ENCODE measurements at places on chromosomes 11 and 22.

DNA sequence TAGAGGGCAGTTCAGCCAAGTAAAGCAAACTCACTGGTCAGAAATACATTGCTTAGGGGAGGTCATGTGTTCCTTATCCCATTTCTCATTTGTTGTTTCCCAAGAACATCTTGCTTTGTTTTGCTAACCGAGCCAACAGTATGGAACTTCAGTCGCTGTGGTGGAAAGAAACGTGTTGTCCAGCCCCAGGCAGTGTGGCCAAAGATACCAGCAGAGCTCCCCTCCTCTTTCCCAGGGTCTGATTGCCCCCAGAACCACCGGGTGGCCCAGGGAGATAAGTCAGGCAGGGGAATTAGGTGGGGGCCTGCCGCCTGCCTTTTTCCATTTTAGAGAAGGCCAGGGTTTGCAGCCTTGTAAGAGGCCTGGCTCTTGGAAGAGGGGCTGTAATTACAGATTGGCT is 98.7 kb upstream of the CRYBB3 start:
- no peaks in the 10 kb centered on the region for H3K36me3 ChIP-seq
- no peak for DNase-seq
- no peak overlapping the region for H3K4me3 ChIP-seq
- no peaks in the 10 kb centered on the region for H3K27me3 ChIP-seq
- H3K27ac ChIP-seq = no peak overlapping the region

DNA sequence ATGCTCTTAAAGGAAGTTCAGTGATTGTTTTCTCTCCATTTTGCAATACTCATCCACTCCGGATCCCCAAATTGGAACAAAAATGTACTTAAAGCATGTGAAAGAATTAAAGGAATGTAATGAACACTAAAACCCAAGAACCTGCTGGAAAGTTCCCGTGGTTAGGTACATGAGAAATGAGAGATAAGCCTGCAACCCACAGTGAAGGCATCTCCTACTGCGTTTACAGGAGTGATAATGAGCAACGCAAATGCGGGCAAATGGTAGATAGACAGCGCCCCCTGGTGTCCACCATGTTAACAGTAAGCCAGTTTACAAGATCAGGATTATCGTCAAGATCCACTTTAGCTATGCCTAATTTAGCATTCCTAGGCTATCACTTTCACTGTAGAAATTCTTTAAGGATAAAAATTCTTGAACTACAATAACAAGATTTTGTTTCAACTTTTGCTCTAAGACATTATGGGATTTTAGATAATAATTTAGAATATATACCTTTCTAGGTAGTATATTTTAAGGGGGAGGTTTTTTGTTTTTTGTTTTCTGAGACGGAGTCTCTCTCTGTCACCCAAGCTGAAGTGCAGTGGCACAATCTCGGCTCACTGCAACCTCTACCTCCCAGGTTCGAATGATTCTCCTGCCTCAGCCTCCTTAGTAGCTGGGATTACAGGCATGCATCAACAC is 29.9 kb downstream of the ALG9 start:
- H3K27me3 ChIP-seq = no peaks in the 10 kb centered on the region
- DNase-seq = peak; percentile 88
- peaks cover 36% of the 10 kb centered on the region for H3K4me1 ChIP-seq
- peak overlapping the region; percentile 48 for H3K27ac ChIP-seq
- peaks cover 15% of the 10 kb centered on the region for H3K36me3 ChIP-seq

- H3K36me3 ChIP-seq = peaks cover 4% of the 10 kb centered on the region
- H3K4me1 ChIP-seq = 0 out of 2 replicates have a peak, but pooled peaks cover 5% of the 10 kb centered on the region
- DNase-seq = no peak
- no peak overlapping the region for H3K4me3 ChIP-seq
Observed at GRCh38 chr11:36411202-36411640, 98.9 kb downstream of the TRAF6 start.

DNA sequence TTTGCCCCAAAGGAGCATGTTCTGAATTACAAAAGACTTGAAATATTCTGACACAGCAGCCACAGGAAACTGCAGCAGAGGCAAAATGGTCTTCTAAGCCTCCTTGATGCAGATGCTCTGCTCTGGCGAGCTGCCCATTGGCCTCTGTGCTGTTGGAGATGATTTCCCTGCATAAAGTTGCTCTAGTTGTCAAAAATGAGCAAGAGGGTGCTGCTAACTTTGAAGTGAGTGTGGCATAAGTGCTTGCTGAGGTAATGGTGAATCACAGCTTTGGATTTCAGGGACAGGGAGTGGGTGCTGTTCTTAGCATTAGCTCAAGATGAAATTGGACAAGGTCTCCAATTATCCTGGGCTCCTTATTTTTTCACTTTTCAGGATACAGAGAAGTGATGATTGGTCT is 435.4 kb downstream of the TMEM135 start:
- no peaks in the 10 kb centered on the region for H3K27me3 ChIP-seq
- peaks cover 27% of the 10 kb centered on the region for H3K4me1 ChIP-seq
- no peaks in the 10 kb centered on the region for H3K36me3 ChIP-seq
- peak overlapping the region; percentile 56 for H3K27ac ChIP-seq

- H3K4me1 ChIP-seq = peaks cover 19% of the 10 kb centered on the region
- no peaks in the 10 kb centered on the region for H3K36me3 ChIP-seq
- no peak overlapping the region for H3K4me3 ChIP-seq
- H3K27me3 ChIP-seq = no peaks in the 10 kb centered on the region
Observed at GRCh38 chr22:36256478-36256877, 3.5 kb downstream of the APOL1 start.

DNA sequence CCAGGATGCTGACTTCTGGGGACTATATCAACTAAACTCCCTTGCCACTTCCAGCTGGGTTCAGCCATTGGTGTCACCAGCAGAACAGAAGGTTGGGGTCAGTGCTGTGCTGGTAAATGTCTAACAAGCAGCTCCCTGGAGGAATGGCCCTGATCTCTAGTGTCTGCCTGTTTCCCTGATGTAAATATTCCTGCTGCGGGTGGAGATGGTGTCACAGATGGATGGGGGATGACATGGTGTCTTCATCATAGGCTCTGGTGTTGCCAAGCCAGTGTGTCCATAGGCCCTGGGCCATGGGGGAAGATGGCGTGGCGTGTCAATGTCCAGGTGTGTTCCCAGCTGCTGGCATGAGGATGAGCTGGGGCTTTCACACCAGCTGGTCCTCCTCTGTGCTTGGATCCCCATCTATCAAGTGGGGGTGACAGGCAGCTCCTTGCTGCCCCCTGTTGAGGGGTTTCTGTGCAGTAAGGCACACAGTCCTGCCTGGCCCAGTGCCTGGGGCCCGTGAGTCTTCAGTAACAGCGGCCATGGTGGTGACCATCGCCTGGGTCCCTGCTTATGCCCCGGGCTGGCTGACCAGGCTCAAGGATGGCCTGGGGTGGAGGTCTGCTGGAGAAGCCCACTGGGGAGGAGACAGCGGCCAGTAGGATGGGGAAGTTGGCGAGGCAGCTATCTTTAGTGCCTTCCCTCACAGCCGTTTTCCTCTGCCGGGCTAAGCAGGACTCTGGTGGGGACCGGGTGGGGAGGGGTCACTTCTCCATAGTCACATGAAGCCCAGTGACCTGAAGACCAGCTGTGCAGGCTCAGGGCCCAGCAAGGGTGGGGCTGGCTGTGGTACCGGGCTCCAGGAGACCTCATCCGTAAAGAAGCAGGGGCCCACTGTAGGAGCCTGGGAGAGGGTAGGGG is 12.7 kb downstream of the RPL3 start:
- DNase-seq = no peak
- H3K4me1 ChIP-seq = peaks cover 17% of the 10 kb centered on the region
- no peak overlapping the region for H3K27ac ChIP-seq
- H3K4me3 ChIP-seq = no peak overlapping the region
- H3K27me3 ChIP-seq = no peaks in the 10 kb centered on the region

DNA sequence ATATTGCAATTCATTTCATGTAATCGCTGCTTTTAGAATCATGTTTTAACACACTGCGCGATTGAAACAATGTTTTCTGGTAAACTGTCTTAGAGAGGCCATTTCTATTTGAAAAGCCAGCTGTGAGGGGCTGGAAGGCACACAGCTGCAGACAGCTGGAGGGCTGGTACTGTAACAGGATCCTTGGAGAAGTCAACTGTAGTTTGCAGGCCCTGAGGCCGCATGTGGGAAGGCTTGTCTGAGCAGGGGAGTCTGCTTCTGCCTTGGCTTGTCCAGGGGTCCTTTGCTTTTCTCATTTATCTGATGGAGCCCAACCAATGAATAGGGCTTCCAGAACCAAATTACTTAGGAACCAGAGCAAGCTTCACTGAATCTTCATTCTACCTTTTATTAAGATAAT is 313.5 kb downstream of the BLID start:
- no peak overlapping the region for H3K27ac ChIP-seq
- H3K36me3 ChIP-seq = no peaks in the 10 kb centered on the region
- H3K4me1 ChIP-seq = peaks cover 11% of the 10 kb centered on the region
- no peak overlapping the region for H3K4me3 ChIP-seq
- no peak for DNase-seq
- H3K27me3 ChIP-seq = no peaks in the 10 kb centered on the region

DNA sequence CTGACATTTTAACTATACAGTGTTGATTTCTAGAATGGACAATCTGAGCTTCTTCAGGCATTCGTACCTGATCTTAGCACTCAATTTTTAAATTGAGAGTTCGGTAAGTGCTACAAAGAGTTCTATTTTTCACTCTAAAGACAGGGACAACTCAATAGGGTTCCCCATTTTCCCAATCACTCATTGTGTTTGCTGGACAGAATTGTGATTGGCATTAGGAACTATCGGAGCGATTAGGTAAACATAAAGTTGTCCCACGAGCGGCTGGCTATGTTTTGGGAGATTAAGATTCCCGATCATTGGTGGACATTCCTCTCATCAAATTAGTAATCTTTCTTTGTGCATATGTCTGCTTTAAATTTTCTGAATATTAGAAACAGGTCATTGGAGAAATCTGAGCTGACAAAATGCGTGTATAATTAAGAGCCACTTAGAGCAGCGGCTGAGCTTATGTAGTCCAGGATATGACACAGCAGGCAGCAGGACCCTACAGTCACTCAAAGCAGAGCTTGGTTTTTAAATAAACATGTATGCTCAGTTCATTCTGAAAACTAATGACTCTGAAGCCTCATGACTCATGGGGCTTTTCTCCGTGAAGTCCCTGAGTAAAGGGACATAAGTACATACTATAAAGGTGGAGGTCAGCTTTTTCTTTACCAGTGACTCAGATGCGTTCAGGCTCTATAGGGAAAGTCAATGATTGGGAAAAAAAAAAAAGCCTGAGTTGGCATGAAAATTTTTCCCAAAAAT is 109.4 kb downstream of the GRIA4 start:
- H3K27me3 ChIP-seq = no peaks in the 10 kb centered on the region
- H3K4me3 ChIP-seq = no peak overlapping the region
- DNase-seq = no peak
- no peaks in the 10 kb centered on the region for H3K36me3 ChIP-seq
- no peak overlapping the region for H3K27ac ChIP-seq

DNA sequence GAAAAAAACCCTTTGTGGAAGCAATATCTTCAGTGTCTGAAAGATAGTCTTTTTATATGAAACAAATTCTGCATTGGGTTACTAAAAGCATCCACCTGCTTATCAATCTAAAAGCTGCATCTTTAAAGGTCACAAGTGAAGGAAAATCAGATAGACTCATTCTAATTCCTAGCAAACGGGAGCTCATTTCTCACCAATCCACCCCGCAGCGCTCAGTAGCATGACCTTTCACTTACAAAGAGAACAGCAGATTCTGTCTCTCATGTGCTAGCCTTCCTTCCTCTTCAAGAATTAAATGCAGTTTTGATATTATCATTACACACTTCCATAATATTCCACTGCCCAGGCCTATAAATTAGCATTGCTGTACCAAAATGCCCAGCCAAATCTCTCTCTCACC is 212.9 kb downstream of the CADM1 start:
- H3K4me1 ChIP-seq = no peaks in the 10 kb centered on the region
- no peaks in the 10 kb centered on the region for H3K36me3 ChIP-seq
- no peak overlapping the region for H3K27ac ChIP-seq
- no peak for DNase-seq
- no peak overlapping the region for H3K4me3 ChIP-seq

DNA sequence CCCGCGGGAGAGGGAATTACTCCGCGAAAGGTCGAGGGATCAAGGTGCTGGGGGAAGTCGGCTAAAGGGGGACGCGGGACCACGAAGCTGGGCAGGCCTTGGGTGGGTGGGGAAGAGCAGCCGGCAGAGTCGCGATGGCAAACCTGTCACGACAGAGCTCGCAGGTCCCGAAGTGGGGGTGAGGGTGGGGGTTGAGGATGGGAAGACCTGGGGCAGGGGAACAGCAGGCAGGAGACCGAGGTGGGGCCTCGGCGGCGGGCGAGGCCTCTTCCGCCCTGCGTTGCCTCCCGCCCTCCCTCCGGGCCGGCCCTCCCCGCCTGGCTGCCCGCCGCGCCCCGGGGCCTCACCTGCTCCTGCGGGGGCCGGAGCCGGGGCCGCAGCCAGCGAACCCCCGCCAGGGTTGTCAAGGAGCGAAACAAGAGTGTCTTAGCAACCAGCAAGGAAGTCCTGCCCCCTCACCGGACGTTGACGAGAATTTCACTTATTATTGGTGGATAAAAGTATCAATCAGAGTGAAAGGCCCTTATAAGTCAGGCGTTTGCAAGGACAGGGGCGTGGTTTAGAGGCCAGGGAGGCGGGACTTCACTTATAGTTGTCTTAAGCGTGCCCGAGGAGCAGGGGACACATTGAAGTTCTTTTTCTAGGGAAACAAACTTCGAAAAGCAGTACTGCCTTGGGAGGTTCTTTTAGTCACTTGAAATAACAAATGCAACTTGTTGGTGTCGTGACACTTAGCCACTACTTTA is at the start of gene DNAL4:
TSS of gene DNAL4 (minus strand) at position 423 of the 746 bp plus-strand sequence. CDS start 11,412 bp downstream, outside the sequence.
- peak within 1 kb of the TSS; percentile 41 for H3K27ac ChIP-seq
- peaks cover 12% of the 10 kb centered on the region for H3K4me1 ChIP-seq
- H3K36me3 ChIP-seq = no peaks in the 10 kb centered on the region
- DNase-seq = peak; percentile 98
- no peaks in the 10 kb centered on the region for H3K27me3 ChIP-seq
- H3K4me3 ChIP-seq = peak within 1 kb of the TSS; percentile 75

DNA sequence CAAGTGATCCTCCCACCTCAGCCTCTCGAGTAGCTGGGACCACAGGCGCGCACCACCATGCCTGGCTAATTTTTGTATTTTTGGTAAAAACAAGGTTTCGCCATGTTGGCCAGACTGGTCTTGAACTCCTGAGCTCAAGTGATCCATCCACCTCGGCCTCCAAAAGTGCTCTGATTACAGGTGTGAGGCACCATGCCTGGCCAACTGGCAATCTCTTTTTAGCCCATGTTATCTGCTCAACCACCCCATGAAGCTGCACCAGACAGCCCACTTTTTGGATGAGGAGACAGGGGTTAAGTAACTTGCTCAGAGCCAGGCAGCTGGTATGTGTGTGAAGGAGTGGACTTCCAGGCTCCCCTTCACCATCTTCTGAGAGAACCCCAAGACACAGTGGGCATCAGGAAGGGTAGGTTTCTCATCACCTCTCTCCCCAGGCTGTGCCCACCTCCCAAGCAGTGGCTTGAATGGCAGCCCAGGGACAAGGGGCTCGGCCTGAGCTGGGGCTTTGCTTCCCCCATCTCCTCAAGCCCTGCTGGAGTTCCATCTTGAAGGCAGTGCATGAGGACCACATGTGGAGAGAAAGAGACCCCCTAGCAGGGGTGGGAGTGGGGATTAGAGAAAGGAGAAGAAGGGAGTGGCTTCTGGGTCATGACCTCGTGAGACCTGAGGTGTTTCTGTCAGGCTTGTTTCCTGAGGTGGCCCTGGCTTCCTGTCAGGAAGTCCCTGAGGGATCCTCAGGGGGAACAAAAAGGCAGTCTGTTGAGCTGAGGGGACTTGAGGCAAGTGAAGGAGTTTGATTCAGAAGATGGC is 87.5 kb upstream of the PARVA start:
- peaks cover 36% of the 10 kb centered on the region for H3K4me1 ChIP-seq
- H3K27ac ChIP-seq = no peak overlapping the region
- H3K36me3 ChIP-seq = no peaks in the 10 kb centered on the region
- DNase-seq = no peak

Data from GM23248 (cell line).